ENCODE measurements at places on chromosomes 5 and 9. TPM values are rescaled to one million over a fixed set of nuclear protein-coding genes. Genes with fewer than 3 reads are reported as not detected.

DNA sequence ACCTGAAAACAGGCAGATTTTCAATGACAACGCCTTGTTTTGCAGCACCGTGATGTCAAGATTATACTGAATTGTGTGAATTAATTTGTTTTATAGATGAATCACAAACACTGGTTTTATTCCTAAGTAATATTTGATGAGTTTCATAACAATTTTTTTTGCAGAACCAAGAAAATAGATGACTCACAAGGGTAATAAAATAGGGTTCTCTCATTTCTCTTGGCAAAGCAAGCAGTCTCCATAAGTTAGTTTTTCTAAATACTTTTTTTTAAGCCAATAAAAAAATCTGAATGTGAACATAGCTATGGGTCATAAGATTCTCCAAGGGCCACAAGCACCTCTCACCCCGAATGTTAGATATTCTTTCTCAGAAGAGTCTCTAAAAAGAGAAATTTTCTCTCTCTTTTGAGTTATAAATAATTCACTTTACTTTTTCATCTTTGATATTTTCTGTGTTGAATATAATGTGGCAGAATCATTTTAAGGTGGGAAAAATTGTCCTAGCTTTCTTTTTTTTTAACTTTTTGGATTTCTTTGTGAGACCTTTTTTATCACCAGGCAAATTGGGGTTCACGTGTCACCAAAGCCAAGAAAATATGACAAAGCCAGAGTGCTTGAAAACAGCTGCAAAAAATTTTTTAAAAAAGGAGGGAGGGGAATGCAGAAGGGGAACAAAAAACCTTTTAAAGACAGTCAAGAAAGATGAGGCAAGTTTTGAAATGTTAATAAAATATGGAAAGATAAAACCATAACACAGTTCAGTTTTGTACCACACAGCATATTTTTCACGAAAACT is 174.6 kb upstream of the DAPK1 start:
- no peak for DNase-seq

DNA sequence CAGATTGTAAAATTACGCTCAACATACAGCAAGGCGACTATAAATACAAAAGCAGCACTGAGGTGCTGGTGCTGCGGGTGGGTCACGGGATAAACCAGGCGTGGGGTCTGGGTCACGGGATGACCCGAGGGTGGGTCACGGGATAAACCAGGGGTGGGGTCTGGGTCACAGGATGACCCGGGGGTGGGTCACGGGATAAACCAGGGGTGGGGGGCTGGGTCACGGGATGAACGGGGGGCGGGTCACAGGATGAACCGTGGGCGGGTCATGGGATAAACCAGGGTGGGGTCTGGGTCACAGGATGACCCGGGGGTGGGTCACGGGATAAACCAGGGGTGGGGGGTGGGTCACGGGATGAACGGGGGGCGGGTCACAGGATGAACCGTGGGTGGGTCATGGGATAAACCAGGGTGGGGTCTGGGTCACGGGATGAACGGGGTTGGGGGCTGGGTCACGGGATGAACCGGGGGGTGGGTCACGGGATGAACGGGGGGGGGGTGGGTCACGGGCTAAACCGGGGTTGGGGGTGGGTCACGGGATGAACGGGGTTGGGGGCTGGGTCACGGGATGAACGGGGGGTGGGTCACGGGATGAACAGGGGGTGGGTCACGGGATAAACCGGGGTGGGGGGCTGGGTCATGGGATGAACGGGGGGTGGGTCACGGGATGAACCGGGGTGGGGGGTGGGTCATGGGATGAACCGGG is 30.2 kb upstream of the SLC9A3 start:
- DNase-seq = no peak

DNA sequence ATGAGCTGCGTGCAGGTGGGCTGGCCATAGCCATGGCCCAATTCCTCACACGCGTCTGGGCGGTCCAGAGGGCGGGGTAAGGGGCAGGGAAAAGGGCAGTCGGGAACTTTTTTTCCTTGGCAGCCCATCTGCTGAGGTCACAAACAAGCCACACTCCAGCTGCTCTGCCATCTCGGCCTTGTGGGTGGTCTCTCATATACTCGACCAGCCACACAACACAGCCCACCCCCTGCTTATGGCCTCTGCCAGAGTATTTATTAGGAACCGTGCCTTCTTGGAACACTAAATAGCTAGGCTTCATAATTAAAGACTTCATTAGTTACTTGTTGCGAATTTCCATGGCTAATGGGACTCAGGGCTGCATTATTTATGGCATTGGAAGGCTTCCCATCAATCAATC is 98.5 kb upstream of the LHFPL2 start:
- DNase-seq = no peak

PTGDS gene
- total RNA-seq = 305 TPM

CORO2A gene
- 21.1 TPM for total RNA-seq
